NCI-H1436 (cell line): ENCODE measurements at places on chromosomes 3 and 15.
A peak's percentile ranks its signal among the peaks of the same experiment; 100 is the strongest.

DNA sequence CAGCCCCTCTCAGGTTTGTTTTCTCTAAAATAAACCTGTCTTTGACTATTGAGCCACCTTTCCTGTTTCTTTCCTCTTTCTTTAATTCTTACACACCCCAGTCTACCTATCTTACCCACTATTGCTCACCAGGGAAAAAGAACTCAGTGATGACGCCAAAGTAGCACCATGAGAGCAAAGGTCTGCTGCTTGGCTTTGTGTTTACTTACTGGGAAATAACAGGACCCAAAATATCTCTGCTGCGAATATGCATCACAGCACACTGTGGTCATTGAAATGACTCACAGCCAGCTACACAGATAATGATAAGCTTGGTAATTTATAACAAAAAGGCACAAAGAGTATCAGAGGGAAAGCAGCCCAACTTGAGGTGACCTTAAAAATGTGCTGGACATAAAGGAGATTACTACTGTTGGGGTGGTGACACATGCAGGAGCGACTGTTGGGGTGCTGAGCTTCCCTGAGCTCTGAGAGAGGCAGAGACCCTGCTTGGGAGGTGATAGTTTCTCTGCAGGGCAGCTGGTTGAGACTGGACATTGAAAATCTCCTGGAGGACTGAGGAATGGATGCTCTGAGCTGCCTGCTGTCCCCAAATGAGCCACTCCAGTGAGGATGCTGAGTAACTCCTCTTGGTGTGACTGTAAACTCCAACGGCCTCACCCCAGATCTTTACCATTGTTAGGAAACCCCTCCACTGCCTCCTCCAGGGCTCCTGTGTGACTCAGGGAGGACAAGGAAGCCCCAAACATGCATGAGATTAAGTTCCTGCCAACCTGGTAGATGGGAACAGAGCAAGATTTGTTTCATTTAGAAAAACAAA, 14.5 kb downstream of the EFCAB12 start:
- DNase-seq = no peak

DNA sequence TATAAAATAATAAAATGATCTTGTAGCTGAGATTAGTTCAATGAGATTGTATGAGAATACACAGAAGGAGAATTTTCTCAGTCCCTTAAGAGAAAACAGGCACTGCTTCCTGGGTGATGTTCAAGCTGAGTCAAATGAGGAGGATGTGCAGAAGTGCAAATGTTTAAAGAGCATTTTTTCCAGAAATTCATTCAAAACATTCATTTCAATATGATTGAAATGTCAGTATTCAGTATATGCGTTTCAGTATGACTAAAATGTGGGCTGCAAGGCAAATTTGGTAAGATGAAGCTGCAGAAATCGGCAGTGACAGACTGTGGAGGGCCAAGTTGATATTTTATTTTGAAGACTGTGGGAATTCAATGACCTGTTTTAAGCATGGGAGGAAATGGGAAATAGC, 19.3 kb upstream of the PYDC2 start:
- DNase-seq = no peak

DNA sequence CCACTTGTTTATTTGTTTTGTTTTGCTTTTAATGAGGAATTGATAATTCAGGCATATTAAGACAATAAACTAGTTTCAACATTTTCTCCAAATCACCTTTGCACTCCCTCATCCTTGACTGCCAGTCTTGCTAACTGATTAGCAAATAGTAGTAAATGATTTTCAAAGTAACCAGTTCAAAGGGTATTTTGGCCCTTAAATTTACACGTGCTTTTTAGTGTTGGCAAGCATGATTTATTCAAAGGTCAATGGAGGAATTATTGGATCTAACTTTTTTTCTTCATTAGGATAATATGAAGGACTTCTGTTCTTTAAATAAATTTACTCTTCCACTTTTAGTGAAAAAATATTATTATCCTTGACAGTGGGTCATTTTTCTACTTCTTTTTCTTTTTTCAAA, 53.8 kb downstream of the BCHE start:
- DNase-seq = no peak

- no peak for DNase-seq
These were observed 23.7 kb downstream of the CPN2 start for GRCh38 chr3:194327218-194328052.

- DNase-seq = no peak
These were observed 6.7 kb downstream of the KBTBD13 start for GRCh38 chr15:65083262-65083701.

GRCh38 chr15:95454403-95455262, 875.9 kb upstream of the NR2F2 start:
- DNase-seq = no peak

DNA sequence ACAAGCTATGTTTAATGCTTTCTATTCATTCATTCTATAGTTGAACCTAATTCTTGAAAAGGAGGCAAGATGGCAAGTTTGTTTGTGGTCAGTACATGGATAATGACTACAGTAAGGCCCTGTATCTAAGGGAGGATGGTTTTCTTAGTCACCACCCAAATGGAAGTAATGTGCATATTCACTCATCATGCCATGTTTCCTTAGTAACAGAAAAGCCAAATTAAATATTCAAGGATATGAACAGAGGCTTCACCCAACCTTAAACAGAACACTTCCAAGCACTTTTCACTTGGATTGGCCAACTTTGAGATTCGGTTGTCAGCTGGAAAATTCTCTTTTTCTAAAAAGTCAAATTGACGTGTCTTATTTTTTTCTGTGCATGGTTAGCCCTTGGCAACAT, 805.3 kb upstream of the LMCD1 start:
- DNase-seq = no peak

GRCh38 chr15:68430471-68431036, 1.4 kb downstream of the ITGA11 start:
- DNase-seq = no peak

GRCh38 chr3:134211797-134212196, 38.9 kb downstream of the RYK start:
- peak; percentile 14 for DNase-seq

DNA sequence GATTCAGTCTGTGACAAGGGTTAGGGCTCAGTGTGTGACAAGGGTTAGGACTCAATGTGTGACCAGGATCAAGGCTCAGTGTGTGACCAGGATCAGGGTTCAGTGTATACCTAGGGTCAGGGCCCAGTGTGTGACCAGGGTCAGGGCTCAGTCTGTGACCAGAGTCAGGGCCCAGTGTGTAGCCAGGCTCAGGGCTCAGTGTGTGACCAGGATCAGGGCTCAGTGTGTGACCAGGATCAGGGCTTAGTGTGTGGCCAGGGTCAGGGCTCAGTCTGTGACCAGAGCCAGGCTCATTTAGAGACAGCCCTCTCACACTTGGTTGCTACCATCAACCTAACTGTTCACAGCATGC, 24.2 kb downstream of the LOXL1 start:
- no peak for DNase-seq

GRCh38 chr3:64411101-64411500, 185.8 kb upstream of the PRICKLE2 start:
- no peak for DNase-seq

DNA sequence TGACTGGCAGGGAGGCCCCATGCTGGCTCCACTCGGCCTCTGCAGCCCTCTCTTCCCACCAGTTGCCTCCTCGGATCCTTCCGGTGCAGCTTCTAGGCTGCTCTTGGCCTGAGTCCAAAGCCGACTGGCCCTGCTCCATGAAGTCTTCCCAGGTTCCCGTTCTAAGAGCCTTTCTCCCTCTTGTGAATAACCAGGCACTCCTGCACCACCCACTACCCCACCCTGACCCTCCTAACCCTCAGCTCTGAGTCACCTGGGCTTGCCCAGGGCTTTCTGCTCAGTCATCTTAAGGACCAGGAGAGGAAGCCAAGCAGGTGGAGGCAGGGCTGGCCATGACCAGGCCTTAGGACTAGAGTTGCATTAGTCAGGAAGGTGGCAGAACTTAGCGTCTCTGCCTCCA, 28.1 kb upstream of the CNBP start:
- no peak for DNase-seq

- DNase-seq = peak; percentile 3
These were observed 260.3 kb upstream of the TPM1 start for GRCh38 chr15:62782071-62782841.

DNA sequence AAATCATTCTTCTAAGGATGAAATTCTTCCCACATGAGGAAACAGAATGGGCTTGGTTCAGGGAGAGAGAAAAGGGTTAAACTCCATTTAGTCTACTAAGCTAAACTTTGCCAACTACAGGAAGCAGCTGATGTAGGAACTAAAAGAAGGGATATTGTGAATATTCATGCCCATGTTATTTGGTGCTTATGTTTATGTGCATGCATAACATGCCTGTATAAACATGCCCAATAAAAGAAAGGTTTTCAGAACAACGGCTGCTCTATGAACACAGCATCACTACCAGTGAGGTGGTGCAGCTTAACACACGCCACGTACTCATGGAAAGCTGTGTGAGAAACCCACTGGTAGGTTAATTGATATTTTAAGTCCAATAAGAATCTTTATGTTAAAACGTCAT, 59.4 kb upstream of the VGLL4 start:
- DNase-seq = no peak

DNA sequence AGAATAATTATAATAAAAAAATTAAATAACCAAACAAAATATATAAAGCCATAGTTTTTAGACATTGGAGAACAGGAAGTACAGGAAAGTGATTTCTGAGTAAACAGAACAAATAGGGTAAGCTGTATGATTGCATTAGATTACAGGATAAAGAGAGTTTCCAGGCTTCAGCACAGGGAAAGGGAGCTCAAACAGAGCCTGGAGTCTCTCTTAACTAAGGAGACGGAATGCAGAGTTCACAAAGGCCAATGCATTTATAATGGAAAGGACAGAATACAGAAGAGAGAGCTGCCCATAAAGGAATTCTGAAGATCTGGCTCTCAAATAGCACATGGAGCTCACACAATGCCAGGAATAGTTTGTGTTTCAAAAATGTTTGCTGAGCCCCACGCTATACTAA, 42.0 kb upstream of the OTOL1 start:
- no peak for DNase-seq

DNA sequence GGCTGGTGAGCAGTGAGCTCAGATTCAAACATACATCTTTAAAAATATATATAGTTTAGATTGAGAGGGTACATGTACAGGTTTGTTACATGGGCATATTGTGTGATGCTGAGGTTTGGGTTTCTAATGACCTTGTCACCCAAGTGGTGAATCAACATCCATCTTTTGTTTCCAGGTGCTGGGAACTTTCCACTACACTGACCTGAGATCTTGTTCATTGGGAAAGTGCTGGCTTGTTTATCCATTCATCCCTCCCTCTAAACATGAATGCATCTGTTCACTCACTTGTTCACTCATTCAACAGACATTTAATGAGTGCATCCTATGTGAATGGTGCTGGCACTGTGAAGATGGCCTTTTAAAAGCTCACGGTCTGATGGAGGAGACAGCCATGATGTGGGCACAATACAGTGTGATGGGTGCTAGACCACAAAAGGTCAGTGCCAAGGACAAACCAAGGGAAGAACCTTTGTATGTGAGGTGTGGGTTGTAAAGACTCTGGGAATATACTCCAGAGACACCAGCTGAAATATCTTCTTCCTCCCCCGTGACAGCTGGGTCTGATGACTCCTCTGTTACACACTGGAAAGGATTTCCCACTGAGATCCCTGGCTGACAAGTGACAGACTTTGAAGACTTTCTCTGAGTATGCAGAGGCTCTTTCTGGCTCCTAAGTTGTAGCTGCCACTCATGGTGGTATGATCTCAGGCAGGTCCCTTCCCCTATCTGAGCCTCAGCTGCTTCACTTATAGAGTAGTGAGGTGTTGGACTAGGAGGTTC, 16.2 kb upstream of the ITGA11 start:
- DNase-seq = no peak

- no peak for DNase-seq
These were observed 54.2 kb downstream of the IL1RAP start for GRCh38 chr3:190568036-190568435.

DNA sequence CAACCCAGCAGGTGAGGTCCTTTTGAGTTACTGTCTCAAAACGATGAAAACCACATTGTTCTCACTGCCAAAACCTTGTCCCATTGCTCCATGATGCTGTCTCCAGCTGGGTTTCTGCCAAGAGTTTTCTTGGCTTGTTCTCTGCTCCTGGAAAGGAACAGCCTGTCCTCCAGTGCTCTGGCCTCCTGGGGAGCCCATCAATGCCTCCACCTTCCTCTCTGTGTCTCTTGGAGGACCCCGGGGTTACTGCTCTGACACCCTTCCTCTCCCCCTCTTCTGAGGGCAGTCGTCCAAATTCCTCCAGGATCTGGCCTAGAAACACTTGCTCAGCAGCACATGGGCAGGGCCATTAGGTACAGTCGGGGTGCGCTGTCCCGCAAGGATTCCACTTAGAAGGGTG, 63.9 kb upstream of the RGMA start:
- no peak for DNase-seq

DNA sequence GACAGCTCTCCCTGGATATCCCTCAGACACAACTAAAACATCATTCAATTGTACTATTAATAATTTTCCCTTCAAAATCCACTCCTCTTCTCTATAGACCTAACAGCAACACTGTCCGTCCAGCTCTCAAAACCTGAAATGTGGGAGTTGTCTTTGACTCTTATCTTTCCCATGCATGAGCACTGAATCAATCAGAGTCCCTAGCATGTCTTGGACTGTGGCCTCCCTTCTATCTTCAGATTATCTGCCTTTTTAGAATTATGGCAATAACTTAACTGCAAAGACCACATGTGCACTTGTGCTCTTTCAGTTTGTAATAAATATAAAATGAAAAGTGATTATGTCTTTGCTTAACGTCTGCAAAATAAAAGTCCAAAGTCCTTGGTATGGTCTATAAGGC, 107.0 kb downstream of the UBE3A start:
- no peak for DNase-seq

- DNase-seq = peak; percentile 70
These were observed 3.5 kb downstream of the SPINT1 start for GRCh38 chr15:40847223-40847961.

DNA sequence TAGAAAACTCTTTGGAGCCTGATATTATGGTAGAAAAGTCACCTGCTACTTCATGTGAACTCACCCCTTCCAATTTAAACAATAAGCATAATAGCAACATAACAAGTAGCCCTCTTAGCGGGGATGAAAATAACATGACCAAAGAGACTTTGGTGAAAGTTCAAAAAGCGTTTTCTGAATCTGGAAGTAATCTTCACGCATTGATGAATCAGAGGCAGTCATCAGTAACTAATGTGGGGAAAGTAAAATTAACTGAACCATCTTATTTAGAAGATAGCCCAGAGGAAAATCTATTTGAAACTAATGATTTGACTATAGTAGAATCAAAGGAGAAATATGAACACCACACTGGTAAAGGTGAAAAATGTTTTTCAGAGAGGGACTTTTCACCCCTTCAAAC, 5.1 kb upstream of the SCG5 start:
- no peak for DNase-seq

GRCh38 chr3:162354356-162354755, 857.7 kb downstream of the OTOL1 start:
- no peak for DNase-seq

GRCh38 chr15:63502843-63503738, 1.3 kb upstream of the USP3 start:
- DNase-seq = no peak

DNA sequence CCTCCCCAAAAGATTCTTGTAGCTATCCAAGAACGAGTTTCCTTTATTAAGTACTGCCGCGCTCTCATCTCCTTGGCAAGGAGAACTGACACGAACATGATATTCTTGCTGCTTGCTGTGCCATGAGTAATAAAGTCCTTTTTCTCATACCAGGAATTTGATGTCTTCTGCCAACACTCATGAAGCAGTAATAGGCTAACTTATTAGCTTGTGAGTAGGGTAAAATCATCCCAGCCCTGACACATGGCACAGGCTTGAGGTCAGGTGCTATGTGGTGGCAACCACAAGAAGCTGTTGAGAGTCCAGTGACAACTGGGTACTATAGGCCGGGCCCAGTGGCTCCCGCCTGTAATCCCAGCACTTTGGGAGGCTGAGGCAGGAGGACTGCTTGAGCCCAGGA, 22.7 kb upstream of the UBXN7 start:
- DNase-seq = no peak
